ENCODE measurements at places on chromosomes 7 and 10. TPM values are rescaled to one million over a fixed set of nuclear protein-coding genes. Genes with fewer than 3 reads are reported as not detected.

The ZNF398 gene
- 7.3 TPM for total RNA-seq

The PDGFA gene
- 10.8 TPM for total RNA-seq

The HOXA6 gene
- total RNA-seq = 3.6 TPM

The MUC12 gene
- 0.51 TPM for total RNA-seq

The CACNB2 gene
- 1.5 TPM for total RNA-seq

The SFTPA1 gene
- not detected for total RNA-seq
